OCI-LY7 (cell line): ENCODE measurements at places on chromosomes 1 and 21. TPM values are rescaled to one million over a fixed set of nuclear protein-coding genes. Genes with fewer than 3 reads are reported as not detected.

SMCP gene
- total RNA-seq: not detected in 2 replicates

SELL gene
- total RNA-seq: 1.5 and 2.2 TPM in 2 replicates

RGS5 gene
- 1.2 and 1.6 TPM in 2 replicates for total RNA-seq

TNFRSF25 gene
- 0.65 and 1.7 TPM in 2 replicates for total RNA-seq

GRCh38 chr1:215777370-215777925 lies 210.3 kb downstream of the KCTD3 start:
- no peak for DNase-seq

- no peak for DNase-seq
Measured at GRCh38 chr1:99674115-99675064, 28.5 kb downstream of the PALMD start.

DNA sequence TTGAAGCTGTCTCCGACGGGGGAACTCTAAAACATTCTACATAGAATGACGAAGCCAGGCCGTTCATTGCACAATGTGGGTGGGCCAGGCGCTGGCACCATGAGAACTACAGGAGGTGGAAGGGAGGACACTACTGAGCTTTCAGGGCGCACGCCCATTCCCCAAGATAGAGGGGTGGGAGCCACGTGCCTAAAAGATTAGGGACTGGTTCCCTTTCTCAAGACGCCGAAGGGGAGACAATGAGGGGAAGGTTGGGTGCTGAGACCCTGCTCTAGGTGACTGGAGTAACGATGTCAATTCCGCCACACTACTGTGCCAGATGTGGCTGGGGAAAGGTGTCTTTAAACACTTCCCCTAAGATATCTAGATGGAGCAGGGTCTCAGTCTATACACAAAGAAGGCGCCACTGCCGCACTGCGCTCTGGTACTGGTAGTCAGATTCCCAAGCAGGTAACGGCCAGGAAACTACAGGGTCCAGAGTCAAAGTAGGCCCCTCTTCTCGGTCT lies 782 bp downstream of the CSDE1 start:
- no peak for DNase-seq

DNA sequence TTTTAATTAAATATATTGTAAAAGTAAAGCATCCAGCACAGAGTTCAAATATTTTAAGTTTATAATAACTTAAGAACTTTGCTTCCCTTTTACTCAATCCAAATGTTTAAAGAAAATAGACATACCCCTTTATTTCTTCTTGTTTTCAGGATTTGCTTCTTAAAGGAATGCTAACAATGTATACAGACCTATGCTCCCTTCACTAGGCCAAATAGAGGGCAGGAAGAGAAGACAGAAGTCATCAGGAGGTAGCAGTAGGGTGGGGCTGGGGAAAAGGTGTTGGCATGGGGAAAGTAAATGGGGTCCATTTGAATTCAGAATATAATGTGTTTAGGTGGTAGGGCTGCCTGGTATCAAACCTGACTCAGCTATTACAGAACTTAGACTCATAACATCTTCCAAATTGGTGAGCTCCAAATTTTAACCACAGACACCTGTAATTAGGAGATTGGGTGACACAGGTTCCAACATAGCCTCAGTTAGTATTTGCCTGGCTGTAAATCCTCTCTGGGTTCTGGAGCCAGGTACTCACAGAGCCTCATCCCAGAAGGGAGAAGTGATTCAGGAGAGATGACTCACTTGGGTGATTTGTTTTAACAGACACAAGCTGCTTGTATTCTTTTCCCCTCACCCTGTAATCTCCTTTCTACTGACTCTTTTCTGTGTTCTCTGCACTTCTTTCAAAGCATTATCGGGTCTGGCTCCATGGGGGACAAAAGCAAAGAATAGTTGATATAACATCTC lies 60.1 kb upstream of the DUSP10 start:
- no peak for DNase-seq

- no peak for DNase-seq
Measured at GRCh38 chr1:81439046-81439823, 361.5 kb upstream of the ADGRL2 start.

GRCh38 chr1:92186081-92186480 lies 31.6 kb upstream of the C1orf146 start:
- no peak for DNase-seq

DNA sequence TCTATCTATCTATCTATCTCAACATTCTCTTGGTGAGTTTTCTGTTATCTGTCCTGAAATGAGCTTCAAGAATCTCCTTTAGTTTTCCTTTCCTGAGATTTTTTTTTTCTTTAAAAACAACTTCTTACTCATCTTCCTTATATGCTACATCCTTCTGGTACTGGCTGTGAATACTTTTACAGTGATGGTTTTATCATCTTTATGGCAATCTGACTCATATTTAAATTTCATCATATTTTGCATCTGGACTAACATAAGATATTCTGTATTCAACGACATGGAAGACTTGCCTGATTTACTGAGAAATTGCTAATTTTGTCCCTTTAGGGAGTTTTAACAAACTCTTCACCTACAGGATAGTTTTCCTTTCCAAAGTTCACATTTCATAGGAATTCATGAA lies 33.0 kb downstream of the PDE4B start:
- DNase-seq: no peak

GRCh38 chr1:103941086-103941485 lies 191.4 kb downstream of the AMY1C start:
- DNase-seq: no peak

- DNase-seq: no peak
Measured at GRCh38 chr1:57536749-57537423, 113.0 kb upstream of the DAB1 start.

DNA sequence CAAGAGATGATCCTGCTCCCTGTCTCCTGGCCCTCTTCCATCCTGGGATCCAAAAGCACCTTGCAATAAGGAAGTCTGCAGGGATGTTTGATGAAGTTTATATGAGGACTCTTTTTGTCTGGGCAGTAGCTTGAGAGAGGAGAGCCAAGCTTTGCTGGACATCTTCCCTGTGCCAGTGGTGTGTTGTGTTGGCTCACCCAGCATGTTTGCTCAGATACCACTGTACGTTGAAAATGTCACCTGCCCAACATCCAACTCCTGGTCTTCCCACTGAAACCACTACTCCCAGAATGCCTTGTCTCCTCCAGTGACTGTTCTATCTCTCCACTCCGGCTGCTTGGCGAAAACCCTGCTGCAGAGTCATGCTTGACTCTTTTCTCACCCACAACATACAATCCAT lies 12.8 kb downstream of the CDK18 start:
- no peak for DNase-seq

DNA sequence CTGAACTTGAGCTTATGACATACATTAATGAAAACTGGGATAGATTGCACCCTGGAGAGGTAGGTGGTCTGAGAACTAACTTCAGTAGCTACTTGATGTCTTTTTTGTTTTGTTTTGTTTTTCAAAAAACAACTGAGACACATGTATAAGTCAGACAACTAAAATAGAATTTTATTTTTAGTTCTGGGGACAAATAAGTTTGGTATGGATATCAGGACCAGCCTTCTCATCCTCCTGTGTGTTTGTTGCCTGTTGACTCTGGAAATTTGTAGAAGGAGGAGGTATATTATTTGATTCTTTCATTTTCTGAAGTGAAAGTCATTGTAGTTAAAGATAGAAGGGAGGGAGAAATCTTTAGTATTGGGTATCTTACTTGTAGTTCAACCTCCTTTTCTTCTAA lies 41.5 kb downstream of the MTF2 start:
- no peak for DNase-seq

DNA sequence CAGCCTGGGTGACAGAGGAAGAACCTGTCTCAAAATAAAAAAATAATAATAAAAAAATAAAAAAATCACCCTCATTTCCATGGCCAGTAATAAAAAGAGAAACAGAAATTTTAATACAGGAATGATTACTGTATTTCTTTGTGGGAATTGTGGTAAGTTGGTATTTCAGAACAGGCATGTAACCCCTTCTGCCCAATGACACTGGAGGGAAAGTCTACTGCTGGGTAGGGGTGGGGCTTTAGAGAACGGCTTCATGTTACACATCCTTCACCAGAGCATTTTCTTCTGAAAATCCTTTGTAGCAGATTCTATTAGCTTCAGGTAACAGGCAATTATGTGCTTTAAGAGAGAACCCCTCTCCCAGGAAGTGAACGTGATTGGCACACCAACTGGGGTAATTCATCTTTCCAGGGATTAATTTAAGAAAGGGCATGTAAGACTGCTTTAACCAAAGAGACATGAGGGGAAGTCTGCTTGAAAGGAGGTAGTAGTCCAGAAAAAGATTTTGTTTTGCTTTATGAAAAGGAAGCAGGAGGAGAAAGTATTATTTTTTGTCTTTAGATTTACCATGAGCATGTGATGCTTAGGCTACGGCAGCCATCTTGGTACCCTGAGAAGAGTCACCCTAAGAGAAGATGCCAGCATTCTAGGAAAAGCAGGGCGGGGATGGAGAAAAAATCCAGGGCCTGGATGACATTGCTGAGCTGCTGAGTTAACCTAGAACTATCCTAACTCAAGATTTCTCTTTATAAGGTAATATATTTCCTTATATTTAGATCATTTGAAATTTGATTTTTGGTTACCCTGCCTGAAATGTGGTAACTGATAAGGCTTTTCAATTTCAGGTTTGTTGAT lies 57.7 kb upstream of the DPT start:
- no peak for DNase-seq

GRCh38 chr1:218809625-218810024 lies 364.1 kb upstream of the LYPLAL1 start:
- DNase-seq: no peak
